ENCODE measurements at places on chromosomes 4 and X.

DNA sequence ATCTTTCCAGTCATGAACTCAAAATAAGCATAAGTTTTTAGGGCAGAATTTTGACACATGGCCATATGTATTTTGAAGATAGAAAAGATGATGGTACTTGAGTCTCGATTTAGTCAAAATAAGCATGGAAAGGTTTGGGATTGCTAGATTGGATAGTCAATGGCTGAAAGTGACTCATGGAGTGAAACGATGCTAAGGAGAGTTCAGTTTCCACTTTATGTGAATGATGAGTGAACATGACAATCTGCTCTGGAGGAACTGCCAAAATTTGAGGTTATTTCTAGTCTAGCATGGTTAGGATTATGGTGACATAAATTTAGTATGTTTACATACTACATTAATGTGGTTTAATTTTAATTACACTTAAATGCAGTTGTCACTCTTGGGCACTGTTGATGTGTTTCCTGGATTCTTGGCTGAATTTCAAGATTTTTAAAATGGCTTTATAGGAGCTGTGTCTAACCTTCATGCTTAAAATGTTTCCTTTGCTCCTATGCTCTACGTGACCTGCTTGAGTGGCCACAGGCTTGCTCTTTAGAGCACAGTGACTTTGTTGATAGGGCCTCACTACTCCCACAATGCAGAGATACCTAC is 17.1 kb downstream of the DDX3X start:
- DNase-seq = no peak

- DNase-seq = no peak
Observed at GRCh38 chr4:159297091-159297490, 194.2 kb downstream of the RAPGEF2 start.

- no peak for DNase-seq
Observed at GRCh38 chr4:173319696-173320095, 14.5 kb downstream of the HMGB2 start.

GRCh38 chr4:75255261-75255660 is 258.9 kb downstream of the RCHY1 start:
- no peak for DNase-seq

DNA sequence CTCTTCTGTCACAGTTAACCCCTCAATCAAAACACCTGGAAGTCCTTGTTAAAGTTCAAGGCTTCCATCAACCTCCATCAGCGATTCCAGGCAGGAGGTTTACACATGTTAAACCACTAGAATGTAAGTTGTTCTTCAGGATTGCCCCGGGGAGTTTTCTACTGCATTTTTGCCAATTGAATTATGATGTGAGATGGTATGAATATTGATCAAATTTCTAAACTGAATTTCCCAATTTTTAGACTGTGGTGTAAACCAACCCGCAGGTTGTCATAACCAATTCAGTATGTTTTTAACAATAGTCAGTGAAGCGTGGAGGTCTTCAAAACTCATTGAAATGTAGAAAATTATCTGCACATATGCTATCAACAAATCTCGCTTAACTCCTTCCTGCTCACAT is 21.2 kb upstream of the TENM3 start:
- no peak for DNase-seq

DNA sequence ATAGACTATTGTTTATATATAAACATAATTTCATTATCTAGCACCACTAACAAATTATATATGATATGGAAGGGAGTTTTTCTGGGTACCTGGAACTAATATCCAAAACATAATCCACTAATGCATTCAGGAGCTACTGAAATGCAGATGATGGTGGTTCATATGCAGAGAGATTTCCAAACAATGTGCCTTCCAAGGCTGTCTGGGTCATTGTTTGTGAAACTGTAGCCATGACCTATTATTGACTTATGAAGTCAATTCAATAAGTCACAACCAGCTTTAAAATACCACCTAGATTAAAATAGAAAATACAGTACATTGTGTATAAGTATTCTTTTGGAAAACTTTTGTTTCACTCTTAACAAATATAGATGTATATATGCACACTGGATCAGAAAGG is 237.0 kb upstream of the PRPS2 start:
- no peak for DNase-seq

- DNase-seq = no peak
Observed at GRCh38 chr4:76991161-76991660, 41.7 kb downstream of the SEPTIN11 start.

GRCh38 chr4:183181081-183181480 is 82.0 kb downstream of the WWC2 start:
- DNase-seq = no peak

- DNase-seq = peak; percentile 17
Observed at GRCh38 chrX:48540028-48540375, 488 bp downstream of the TBC1D25 start.

DNA sequence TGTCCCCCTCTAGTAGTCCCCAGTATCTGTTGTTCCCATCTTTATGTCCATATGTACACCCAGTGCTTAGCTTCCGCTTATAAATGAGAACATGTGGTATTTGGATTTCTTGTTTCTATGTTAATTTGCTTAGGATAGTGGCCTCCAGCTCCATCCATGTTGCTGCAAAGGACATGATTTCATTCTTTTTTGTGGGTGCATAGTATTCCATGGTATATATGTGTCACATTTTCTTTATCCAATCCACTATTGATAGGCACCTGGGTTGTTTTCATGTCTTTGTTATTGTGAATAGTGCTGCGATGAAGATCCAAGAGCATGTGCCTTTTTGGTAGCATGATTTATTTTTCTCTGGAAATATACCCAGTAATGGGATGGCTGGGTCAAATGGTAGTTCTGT is 6.3 kb downstream of the RAP1GDS1 start:
- no peak for DNase-seq

DNA sequence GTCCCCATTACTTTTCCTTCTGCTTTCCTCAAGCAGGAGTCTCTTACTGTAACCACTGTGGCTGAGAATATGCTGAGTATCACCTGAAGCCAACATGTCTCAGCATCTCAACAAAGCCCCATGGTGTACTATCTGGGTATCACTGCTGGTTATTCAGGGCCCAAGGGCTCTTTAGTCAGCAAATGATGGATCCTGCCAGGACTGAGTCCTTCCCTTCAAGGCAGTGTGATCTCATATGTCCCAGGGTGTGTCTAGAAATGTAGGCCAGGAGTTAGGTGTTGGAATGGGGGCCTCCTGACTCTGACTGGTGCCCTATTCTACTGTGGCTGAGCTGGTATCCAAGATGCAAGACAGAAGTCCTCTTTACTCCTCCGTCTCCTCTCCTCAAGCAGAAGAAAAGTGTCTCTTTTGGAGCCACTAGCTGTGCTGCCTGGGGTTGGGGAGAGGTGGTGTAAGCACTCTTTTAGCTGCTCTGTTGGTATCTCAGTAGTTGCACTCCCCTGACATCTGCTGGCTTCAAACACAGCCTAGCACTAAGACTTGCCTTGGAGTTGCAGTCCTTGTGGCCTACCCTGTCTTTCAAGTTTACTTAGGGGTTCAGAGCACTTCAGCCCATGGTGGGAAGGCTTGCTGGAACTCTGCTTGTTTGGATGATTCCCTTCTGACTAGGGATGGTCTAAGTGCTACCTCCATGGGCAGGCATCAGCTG is 28.6 kb downstream of the OCIAD2 start:
- no peak for DNase-seq

GRCh38 chr4:39994406-39994805 is 16.7 kb upstream of the PDS5A start:
- no peak for DNase-seq

GRCh38 chr4:73341454-73341853 is 62.6 kb upstream of the ALB start:
- DNase-seq = peak; percentile 44

- DNase-seq = no peak
Observed at GRCh38 chr4:94814237-94814636, 56.5 kb downstream of the BMPR1B start.

GRCh38 chrX:11579636-11580600 is 85.8 kb downstream of the ARHGAP6 start:
- peak; percentile 3 for DNase-seq

- no peak for DNase-seq
Observed at GRCh38 chrX:20285511-20285910, 18.8 kb upstream of the RPS6KA3 start.

DNA sequence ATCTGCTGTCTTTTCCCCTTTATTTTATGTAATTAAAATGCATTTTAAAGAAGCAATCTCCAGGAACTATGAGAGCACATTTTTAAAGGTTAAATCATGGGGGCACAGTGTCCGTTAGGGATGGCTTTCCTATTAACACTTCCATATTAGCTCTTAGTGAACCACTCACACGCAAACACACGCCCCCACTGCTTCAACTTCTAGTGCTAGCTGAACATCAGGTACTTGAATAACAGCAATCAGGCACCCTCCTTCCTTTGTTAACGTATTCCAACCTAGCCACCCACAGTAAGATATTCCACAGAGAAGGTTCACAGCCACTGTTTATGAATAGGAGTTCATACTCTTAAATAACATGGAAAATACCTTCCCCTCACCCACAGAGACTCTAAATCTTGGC is 9.3 kb downstream of the TMEM255A start:
- DNase-seq = no peak

GRCh38 chr4:105541420-105541819 is 11.0 kb upstream of the ARHGEF38 start:
- DNase-seq = no peak

DNA sequence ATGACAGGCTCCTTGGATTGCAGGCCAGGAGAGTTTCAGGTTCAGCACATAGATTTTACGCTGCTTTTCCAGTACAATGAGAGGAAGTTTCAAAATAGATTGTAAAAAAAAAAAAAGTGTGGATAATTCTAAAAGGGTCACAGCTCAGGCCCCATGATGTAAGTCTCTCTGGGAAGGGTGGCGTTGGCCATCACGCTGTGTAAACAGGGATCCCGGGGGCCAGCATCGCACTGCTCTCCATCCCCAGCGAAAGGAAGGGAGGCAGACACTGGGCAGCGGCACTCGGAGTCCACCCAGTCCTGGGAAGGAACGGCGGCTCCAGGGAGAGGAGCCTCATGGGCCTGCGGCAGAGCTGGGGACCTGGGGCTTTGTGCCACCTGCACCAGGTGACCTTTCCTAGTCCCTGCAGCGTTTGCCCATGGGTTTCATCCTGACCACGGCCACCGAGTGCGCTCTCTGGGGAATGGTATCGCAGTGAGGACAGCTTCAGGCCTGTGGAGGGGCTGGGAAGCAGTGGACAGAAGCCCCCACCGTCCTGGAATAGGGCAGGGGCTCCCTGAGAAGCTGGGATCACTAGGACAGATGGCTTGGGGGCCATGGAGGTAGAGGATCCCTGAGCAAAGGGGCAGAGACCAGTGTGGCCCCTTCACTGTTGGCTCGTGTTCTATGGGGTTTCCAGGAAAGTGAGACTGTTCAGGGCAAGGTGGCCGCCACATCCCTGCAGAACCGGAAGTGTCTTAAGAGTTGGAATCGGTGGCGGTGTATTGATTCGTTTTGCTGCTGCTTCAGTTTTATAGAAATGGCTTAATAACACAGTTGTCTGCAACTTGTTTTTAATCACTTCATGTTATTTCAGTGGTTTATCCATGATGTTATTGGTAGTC is 38.9 kb downstream of the RGS12 start:
- no peak for DNase-seq

Measured in NCI-H1105 (cell line).